ENCODE measurements at places on chromosomes 5 and 9.

- DNase-seq = no peak
Measured at GRCh38 chr9:36584620-36585460, 12.1 kb downstream of the MELK start.

DNA sequence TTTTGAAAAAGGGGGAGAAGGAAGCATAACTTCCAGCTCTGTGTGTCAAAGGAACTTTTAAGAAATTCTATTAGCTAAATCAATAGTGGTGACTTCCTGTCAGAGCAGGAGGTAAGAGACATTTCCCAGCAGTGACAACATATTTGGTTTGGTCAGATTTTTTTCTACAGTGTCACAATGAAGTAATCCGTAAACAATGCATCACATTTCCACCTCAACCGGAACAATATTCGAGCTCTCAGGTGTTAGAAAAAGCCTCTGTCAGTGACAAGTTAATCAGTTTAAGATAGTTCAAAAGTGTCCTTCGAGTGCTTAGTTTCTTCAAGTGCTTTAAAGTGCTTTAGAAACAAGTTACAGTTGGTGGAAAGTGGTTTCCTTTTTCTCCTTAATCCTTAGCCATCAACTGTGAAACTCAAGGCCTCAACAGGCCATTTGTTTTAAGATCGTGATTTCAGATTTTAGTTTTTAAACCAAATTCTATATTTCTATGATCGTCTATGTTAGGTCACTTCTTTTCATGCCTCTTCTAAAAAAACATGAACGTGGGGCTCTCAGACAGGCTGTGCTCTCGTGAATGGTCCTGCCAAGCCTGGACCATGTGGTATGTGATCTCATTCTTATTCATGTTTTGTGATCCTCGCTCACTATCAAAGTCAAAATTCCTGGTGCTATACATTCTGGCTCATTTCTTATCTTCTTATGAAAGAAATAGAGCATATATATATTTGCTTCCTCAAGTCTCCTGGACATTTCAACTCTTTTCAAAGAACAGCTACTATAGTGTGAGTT lies 181.9 kb upstream of the HMHB1 start:
- DNase-seq = no peak

DNA sequence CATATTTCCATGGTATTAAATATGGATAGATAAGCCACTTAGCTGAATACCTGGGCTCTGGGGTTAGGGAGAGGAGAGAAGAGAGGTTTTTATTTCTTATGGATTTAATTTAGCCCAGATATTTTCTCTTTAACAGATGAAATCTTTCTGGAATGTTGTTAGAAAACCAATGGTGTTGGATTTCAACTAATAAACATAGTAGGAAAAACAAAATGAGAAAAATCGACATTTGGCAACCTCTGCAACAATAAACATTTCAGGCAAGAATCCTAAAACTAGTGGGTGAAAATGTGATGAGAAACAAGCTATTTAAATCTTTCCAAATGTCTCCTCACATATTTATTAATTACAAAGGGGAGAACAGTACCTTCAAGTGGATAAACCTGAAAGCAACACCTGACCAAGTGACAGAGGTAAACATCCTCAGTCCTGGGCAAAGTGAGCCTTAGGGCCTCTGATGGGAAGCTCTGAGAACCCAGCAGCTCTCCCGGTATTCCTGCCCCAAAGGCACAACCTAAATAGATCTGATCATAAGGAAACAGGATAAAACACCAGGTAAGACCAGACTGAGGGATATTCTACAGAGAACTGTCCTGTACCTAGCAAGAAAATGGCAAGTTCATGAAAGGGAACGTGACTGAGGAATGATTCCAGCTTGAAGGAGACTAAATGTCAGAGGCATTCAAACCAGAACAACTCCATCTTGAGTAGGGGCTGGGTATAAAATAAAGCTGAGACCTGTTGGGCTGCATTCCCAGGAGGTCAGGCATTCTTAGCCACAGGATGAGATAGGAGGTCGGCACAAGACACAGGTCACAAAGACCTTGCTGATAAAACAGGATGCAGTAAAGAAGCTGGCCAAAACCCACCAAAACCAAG lies 163.7 kb downstream of the ESM1 start:
- no peak for DNase-seq

GRCh38 chr9:105712773-105713172 lies 18.4 kb downstream of the TMEM38B start:
- DNase-seq = no peak

GRCh38 chr5:149128023-149128875 lies 13.0 kb upstream of the ABLIM3 start:
- peak; percentile 5 for DNase-seq

GRCh38 chr9:100579665-100580064 lies 1.8 kb downstream of the CAVIN4 start:
- DNase-seq = no peak

DNA sequence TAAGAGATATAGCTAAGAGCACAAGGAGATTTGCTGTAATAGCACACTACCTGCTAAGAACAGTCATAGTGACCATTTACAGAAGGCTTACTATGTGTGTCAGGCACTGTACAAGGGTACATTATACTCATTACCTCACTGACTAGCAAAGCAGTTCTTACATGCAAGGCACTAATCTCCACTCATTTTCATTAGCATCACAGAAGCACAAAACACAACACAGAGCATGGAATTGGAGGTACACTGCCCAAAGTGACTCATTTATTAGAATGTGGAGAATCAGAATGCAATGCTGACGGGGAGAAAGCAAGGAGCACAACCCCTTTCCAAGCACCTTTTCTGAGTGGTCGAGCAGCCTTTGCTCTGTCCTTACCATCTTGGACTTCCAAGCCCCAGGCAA lies 169.7 kb downstream of the ENTREP1 start:
- DNase-seq = no peak

DNA sequence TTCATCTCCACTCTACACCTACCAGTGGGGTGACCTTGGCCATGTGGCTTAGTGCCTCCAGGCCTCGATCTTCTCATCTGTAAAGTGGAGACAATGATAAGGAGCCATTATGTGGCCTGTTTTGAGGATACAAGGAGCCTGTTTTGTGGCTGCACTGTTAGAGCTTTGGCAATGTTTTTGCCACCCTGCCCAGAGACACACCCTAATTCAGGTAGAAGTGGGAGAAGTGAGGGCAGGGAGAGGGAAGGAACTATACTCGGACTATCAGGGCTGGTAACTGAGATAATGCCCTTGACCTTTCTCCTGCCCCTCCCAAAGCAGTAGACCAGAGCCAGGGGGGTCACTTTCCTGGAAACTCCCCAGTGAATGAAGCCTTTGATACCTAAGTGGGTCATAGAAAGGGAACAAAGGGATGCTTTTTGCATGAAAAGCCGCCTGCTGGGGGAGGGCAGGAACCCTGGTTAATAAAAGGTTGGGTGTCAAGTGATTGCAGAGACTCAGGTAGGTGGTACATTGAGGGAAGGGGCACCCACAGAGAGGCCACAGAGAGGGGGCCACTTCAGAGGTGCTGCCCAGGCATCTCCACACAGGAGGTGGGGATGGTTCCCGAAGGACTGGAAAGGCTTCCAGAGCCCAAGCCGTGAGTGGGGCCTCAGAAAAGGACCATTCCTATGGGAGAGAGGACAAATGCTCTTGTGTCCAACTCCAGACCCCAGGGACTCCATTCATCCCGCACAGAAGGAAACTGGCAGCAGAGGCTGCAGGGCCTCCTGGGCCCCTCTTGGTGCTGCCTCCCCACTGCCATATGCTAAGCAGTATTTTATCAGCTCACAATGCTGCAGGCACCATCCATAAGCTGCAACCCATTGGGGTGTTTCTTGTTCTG lies 42.3 kb upstream of the VDAC1 start:
- no peak for DNase-seq

DNA sequence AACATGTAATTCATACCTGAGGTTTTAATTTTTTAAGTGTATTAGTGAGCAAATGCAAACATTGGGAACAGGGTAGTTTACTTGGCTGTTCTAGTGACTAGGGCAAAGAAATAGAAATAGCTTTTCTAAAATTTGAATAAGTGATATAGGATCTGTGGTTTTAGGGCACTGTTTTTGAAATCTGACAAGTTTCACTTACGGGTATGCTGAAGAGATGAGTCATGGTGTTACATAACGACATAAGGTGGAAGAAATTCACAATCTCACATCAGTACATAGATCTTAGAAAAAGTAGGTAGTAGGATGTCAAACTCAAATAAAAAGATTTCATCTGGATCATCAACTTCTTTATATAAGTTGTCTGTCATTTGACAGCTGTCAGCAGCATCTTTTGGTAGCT lies 772.3 kb downstream of the MAT2B start:
- no peak for DNase-seq

GRCh38 chr5:6950250-6950649 lies 237.0 kb downstream of the TENT4A start:
- DNase-seq = no peak
